Cortex of kidney (tissue), 1 donor: ENCODE measurements at places on chromosomes 6 and 20.

GRCh38 chr6:25013246-25013645 is 77.5 kb upstream of the RIPOR2 start:
- DNase-seq: no peak

DNA sequence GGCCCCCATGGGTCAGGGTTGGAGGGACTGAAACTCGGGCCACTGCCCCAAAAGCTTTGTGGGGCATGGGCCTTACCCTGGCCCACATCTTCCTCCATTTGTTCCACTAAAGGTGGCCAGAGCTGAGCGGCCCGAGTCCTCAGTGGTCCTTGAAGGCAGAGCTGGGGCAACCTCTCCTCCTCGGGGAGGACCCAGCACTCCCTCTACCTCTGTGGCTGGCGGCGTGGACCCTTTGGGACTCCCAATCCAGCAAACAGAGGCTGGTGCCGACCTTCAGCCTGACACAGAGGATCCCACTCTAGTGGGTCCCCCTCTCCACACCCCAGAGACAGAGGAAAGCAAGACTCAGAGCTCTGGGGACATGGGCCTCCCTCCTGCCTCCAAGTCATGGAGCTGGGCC is 9.3 kb downstream of the LPIN3 start:
- DNase-seq: no peak

DNA sequence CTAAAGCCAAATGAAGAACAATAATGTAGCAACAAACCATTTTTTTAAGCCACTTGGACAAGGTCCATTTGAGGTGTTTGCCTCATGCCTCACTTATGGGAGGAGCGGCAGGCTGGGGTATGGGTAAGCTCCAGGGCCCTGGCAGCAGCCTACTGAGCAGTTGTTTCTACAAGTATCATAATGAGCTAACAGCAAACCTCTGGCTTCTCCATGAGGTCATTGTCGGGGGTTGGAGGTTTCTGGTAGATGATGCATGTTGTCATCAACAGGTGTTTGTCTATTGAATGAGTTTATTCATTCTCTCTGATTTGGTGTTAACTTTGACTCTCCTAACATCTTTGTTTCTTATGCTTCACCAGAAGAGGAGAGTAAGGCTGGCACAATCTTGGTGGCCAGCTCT is 150.7 kb downstream of the TBC1D7 start:
- DNase-seq: no peak

- no peak for DNase-seq
These were observed 173.2 kb upstream of the AFDN start for GRCh38 chr6:167653561-167653960.

- no peak for DNase-seq
These were observed 9.9 kb upstream of the SPATS1 start for GRCh38 chr6:44332585-44332984.

DNA sequence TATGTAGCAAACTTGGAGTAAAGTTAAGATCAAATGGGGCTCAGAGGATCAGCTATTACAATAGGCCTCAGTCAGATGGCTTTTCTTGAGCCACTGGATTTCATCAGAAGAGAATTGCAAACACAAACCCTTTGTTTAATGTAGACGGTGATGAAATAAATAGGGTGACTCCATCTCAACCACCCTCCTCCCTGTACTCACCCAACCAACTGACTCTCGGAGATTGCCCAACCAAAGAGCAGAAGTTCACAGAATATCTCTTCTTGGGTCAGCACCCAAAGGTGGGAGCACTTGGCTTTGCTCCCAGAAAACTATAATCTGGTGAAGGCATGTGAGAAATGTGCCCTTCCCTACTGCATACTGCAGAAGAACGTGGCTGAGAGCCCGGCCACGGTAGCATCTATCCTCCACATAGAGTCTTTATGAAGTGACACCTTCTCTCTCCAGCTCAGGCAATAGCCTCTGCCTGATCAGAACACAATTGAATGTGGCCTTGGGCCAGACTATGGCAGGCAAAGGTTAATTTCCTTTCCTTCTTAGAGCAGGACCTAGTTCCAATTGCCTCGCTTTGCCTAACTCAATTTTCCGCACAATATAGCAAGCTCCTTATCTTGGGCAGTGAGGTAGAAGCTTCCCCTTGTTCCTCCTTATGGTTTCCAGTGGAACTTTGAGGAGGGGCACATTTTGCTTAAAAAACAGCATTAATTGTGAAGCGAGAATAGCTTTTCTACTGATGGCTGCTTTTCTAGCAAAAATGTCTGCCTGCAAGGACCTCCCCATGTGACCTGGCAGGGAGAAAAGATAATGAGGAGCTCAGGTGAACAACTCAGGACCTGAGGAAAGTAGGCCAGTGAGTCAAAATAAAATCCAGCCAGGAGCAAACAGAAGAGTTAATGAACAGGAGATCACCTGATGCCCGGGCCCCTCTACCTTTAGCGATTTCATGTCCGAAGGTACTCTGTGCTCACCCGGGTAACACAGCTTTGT is 79.4 kb downstream of the GFOD1 start:
- DNase-seq: no peak

GRCh38 chr6:16421462-16421960 is 183.1 kb downstream of the GMPR start:
- DNase-seq: no peak

DNA sequence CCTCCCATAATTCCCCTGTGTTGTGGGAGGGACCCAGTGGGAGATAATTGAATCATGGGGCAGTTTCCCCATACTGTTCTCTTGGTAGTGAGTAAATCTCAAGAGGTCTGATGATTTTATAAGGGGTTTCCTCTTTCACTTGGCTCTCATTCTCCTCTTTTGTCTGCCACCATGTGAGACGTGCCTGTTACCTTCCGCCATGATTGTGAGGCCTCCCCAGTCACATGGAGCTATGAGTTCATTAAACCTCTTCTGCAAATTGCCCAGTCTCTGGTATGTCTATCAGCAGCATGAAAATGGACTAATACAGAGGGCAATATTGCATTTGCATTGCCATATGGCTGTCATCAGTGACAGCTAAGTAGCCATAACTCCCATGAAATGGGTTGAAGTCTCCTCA is 63.2 kb downstream of the ZNF217 start:
- no peak for DNase-seq

- DNase-seq: no peak
These were observed 112.0 kb upstream of the COL21A1 start for GRCh38 chr6:56359201-56359899.

DNA sequence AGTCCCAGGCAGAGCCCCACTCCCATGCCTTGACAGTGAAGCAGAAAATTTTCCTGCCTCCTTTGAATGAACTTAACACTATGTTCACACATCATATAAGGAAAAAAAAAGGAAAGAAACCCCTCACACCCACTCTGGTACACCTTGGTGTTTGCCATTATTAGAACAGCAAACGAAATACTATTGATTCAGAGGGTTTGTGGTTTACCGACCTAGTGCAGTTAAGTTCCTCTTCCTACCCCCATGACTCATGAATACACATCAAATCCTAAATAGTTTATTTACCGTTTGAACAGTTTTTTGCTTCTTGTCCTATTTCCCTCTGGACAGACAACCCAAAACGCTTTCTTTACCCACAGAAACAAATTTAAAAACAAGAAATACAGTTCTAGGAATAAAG is 237.7 kb downstream of the FOXA2 start:
- no peak for DNase-seq

- DNase-seq: no peak
These were observed 71.3 kb upstream of the MYL9 start for GRCh38 chr20:36469973-36470372.

- no peak for DNase-seq
These were observed 36.1 kb downstream of the KIF16B start for GRCh38 chr20:16537025-16537665.

DNA sequence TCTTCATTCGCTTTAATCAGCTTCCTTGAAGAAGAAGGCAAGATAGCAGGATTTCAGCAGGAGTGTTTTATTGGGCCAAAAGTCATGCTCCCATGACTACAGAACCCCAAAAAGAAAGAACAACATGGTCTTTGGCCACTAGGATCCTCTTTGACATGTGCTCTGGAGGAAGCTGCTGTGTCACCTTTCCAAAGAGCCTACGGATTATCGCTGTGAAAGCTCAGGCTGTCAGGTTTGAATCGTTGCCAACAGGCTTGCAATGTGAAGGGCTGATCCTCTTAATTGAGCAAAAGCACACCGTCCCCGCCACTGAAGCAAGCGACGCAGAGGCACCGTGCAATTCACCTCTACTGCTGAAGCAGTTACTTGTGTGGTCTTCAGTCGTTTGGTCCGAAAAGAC is 29.0 kb downstream of the MYLIP start:
- no peak for DNase-seq

GRCh38 chr6:16277101-16277981 is 39.0 kb downstream of the GMPR start:
- no peak for DNase-seq

- DNase-seq: no peak
These were observed 105.0 kb upstream of the BEND6 start for GRCh38 chr6:56849896-56850295.

- no peak for DNase-seq
These were observed 20.5 kb downstream of the PERP start for GRCh38 chr6:138086573-138087196.

GRCh38 chr20:15857173-15857784 is 716.0 kb downstream of the KIF16B start:
- no peak for DNase-seq

DNA sequence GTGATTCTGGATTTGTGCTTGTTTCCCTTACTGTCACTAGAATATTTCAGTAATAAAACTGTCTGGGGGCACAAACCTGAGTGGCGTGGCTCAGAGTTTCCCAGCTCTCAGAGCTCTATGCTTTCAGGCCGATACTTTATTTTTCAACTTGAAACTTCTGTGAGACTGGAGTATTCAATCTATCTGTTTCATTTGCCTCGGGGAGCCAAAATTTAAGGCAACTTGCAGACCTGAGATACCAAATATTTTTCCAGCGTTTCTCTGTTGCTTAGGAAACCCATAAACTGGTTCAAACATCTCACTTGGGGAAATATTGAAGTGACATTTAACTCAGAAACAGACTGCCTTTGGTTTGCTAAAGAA is 74.7 kb downstream of the SOBP start:
- DNase-seq: no peak

- DNase-seq: no peak
These were observed 72.9 kb upstream of the SLC22A16 start for GRCh38 chr6:110549277-110549676.

DNA sequence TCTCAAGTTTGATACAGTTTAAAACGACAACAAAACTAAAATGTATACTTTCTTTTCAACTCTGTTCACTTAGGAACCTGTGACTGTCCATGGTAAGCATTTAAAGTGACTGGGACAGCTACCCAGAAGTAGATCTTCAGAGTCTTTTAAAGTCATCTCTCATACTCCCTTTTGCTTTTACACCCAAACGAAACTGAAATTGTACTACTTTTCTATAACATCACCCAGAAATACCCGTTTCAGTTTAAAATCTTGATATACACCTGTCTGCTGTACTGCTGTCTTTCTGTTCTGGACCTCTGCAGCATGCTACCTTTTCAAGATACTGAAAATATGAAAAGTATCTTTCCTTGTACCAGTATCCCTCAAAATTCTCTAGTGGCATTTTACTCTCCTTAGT is 170.4 kb upstream of the THEMIS start:
- no peak for DNase-seq

DNA sequence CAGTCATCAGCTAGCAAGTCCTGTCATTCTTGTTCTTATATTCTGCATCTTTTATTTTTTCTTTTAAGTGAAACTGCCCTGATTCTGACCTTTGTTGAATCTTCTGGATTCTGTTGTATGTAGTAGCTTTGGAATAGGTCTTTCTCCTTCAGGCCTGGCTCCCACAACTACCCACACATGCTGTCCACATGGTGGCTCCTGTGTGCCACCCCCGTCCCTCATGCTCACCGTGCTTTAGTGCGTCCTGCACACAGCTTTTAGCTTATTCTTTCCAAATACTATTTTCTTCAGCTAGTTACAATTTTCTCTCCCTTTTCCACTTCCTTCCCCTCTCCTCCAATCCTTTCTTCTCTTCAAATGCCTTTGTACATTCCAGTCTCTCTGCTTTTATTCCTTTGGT is 61.8 kb downstream of the CTNNBL1 start:
- no peak for DNase-seq

DNA sequence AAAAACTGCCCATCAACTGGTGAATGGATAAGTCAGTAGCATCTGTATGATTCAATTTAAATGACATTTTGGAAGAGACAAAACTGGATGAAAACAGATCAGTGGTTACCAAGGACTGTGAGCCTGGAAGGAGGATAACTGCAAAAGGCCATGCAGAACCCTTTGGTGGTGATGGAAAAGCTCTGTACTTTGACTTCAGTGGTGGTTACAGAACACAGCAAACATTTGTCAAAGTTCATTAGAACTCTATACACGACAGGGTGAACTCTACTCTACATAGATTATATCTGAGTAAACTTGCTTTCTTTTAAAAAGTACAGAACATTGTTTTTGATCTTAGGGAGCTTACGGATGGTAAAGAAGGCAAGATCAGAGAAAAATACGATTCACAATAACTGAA is 111.9 kb upstream of the HTR1E start:
- DNase-seq: no peak

DNA sequence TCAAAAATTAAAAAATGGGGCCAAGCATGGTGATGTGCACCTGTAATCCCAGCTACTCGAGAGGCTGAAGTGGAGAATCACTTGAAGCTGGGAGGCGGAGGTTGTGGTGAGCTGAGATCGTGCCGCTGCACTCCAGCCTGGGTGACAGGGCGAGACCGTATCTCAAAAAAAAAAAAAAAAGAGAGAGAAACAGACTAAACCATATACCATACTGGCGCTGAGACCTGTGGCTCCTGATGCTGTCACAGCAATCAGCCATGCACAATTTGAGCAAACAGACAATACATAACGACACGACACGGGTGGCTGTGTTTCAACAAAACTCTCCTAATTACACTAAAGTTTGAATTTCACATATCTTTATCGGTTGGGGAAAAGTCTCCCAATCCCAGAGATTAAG is 14.9 kb upstream of the CBFA2T2 start:
- no peak for DNase-seq

DNA sequence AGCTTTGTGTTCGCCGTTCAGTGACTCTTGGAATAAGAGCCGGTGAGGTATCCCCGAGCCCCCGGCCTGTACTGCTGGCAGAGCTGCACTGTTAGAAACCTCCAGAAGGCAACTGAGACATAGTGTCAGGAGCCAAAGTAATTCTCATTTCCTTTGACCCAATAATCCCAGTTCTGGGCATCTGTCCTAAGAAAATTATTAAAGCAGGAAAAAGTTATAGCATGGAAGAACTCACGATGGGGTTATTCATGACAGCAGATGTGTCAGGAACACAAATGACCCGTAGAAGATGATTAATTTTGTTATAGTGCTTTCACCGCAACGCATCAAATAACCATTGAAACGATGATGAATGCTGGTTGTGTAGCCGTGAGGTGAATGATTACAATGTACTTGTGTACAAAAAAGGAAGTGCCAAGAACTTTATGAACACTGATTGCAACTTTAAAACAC is 20.3 kb downstream of the CYP21A2 start:
- DNase-seq: no peak

- no peak for DNase-seq
These were observed 621.9 kb upstream of the CITED2 start for GRCh38 chr6:139996253-139996834.

GRCh38 chr6:95784019-95784418 is 206.7 kb downstream of the MANEA start:
- no peak for DNase-seq
